ENCODE measurements at places on chromosomes 6 and 20. TPM values are rescaled to one million over a fixed set of nuclear protein-coding genes. Genes with fewer than 3 reads are reported as not detected.

DNA sequence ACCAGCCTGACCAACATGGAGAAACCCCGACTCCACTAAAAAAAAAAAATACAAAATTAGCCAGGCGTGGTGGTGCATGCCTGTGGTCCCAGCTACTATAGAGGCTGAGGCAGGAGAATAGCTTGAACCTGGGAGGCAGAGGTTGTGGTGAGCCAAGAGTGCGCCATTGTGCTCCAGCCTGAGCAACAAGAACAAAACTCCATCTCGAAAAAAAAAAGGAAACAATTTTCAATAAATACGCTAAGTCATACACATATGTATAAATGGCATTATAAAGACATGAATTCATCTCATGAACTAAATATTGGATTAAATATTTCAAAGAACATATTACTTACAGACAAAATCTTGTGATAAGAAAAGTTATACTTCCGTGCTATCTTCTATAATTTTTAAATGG lies 2.9 kb downstream of the ARHGAP18 start:
- H3K27me3 ChIP-seq, result no peaks in the 10 kb centered on the region
- peaks cover 68% of the 10 kb centered on the region for H3K36me3 ChIP-seq
- peaks cover 48% of the 10 kb centered on the region for H3K4me1 ChIP-seq
- no peak for DNase-seq
- peak overlapping the region; percentile 84 for H3K4me3 ChIP-seq

GRCh38 chr6:111711984-111712752 lies 106.5 kb upstream of the TRAF3IP2 start:
- no peaks in the 10 kb centered on the region for H3K36me3 ChIP-seq
- no peak overlapping the region for H3K4me3 ChIP-seq
- DNase-seq, result peak; percentile 39
- H3K27ac ChIP-seq, result no peak overlapping the region
- H3K27me3 ChIP-seq, result no peaks in the 10 kb centered on the region

DNA sequence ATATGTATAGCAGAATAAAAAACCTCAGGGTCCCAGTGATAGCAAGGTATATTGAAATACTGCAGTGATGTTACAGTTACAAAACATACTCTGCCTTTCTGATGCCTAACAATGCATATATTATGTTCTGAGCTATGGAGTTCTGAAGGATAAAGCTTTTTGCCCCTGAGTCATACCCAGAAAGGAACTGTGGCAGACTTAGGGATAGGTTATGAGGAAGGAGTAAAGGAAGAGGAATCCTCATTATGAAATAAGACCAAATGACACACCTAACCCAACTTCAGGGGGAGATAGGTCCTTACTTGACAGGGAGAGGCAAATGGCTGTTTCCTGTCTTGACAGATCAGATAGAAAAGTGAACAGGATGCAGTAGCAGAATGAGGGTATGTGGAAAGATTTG lies 940.6 kb upstream of the FLRT3 start:
- H3K27ac ChIP-seq, result no peak overlapping the region
- H3K36me3 ChIP-seq, result no peaks in the 10 kb centered on the region
- no peak for DNase-seq
- no peaks in the 10 kb centered on the region for H3K4me1 ChIP-seq
- H3K4me3 ChIP-seq, result no peak overlapping the region
- H3K27me3 ChIP-seq, result no peaks in the 10 kb centered on the region

DNA sequence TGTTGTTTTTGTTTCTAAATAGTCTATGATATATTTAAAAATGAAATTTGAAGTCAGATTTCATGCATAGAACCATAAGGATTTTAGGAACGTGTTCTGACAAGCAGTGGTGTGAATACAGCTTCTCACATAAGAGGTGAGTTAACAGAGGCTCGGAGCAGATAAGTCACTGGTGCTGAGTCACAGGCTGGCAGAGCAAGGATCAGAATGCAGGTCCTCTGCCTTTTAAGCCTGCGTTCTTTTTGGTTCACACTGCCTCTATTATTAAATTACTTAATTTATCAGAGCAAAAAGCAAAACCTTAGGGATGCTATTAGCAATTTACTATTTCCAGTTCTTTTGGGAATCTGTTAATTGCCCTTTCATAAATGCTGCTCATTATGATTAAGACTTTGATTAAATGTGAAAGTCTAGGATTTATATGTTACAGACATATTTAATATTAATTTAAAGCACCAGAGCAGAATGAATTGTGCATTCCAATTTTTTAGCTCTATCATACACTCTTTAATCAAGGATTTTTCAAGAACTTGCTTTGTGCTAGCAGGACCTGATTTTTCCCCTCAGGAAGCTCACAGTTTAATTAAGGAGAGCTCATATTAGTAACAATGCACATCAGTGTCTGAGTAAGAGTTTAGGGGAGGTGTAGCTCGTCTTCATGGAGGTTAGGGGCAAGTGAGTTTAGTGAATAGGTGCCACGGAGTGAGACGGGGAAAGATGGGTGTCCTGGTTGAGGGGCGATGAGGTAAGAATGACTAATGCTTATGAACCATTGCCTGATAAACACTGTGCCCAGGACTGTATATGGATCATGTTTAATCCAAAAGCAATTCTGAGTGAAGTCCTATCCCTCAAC lies 212.7 kb upstream of the AGPAT4 start:
- peak; percentile 26 for DNase-seq
- peak overlapping the region; percentile 37 for H3K27ac ChIP-seq
- no peak overlapping the region for H3K4me3 ChIP-seq
- peaks cover 20% of the 10 kb centered on the region for H3K4me1 ChIP-seq

GRCh38 chr6:111591901-111592461 lies 13.7 kb downstream of the TRAF3IP2 start:
- peak overlapping the region; percentile 17 for H3K4me3 ChIP-seq
- H3K4me1 ChIP-seq, result peaks cover 56% of the 10 kb centered on the region

DNA sequence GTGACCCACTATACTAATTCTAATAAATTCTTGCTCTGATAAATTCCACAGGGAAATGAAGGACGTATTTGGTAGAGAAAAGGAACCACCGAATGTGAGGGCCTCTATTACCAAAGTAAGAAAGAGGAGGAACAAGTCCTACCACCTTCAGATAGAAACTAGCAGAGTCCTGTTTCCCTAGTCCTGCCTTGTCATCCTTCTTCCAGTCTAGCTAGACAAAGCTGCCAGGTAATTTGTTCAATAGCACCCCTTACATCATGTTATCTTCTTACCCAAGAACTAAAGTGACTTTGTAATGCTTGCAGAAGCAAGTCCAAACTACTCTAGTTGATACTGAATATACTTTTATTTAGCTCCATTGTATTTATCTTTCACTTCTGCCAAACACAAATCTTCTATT lies 29.3 kb upstream of the FAM83B start:
- peak overlapping the region; percentile 10 for H3K27ac ChIP-seq
- H3K4me3 ChIP-seq, result no peak overlapping the region
- peaks cover 5% of the 10 kb centered on the region for H3K36me3 ChIP-seq
- no peaks in the 10 kb centered on the region for H3K27me3 ChIP-seq
- H3K4me1 ChIP-seq, result peaks cover 10% of the 10 kb centered on the region

DNA sequence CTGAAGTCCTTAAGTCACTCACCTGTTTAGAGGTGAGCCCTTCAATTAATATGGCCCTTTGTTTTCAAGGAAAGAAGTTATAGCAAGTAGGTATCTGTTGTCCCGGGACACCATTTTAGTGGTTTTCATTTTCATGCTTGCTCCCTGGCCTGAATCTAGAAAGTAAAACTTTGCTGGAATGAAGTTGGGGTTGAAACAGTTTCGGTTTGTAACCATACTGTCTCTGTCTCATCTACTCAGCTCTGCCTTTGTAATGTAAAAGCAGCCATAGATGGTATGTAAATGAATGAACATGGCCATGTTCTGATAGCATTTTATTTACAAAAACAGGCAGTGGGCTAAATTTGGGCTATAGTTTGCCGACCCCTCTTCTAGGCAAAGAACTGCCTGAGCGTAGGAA lies 64.9 kb upstream of the GNRH2 start:
- no peaks in the 10 kb centered on the region for H3K4me1 ChIP-seq
- H3K36me3 ChIP-seq, result no peaks in the 10 kb centered on the region
- DNase-seq, result no peak
- no peak overlapping the region for H3K27ac ChIP-seq
- H3K27me3 ChIP-seq, result no peaks in the 10 kb centered on the region

GRCh38 chr20:44695674-44696300 lies 19.4 kb upstream of the CCN5 start:
- DNase-seq, result no peak
- no peaks in the 10 kb centered on the region for H3K27me3 ChIP-seq
- H3K27ac ChIP-seq, result no peak overlapping the region
- H3K4me1 ChIP-seq, result peaks cover 53% of the 10 kb centered on the region
- H3K4me3 ChIP-seq, result no peak overlapping the region
- H3K36me3 ChIP-seq, result peaks cover 19% of the 10 kb centered on the region

The PRDM13 gene
- 1.3 TPM for total RNA-seq

GRCh38 chr6:41678511-41679084 lies 40.3 kb downstream of the MDFI start:
- no peak overlapping the region for H3K27ac ChIP-seq
- peaks cover 5% of the 10 kb centered on the region for H3K36me3 ChIP-seq
- no peaks in the 10 kb centered on the region for H3K4me1 ChIP-seq

DNA sequence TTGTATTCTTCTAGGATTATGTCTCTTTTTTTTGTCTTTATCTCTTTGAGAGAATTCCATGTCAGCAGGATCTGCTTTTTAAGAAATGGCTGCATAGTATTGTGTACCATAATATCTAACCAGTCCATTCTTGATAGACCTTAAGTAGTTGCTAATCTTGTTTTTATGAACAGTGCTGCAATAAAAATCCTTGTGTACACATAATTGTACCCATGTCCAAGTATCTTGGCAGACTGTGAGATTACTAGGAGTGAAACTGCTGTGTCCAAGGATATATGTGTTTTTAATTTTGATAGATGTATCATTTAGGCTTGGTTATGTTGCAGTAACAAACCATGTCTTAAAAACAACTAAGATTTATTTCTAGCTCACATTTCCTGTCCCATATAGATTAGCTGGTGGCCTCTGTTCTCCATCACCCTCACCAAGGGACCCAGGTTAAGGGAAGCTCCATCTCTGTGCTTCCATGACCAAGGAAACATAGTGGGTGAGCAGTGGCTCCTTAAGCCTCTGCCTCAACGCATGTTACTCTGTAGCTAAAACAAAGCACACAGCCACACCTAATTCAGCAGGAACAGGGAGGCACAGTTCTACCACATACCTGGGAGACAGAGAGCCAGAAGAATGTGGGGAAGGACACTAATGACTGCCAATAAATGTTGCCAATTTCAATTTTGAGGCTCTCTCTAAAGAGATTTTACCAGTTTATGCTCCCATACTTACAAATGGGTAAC lies 12.1 kb upstream of the SUMO4 start:
- H3K27ac ChIP-seq, result no peak overlapping the region
- no peak for DNase-seq
- H3K4me1 ChIP-seq, result peaks cover 8% of the 10 kb centered on the region
- H3K4me3 ChIP-seq, result no peak overlapping the region
- H3K36me3 ChIP-seq, result peaks cover 15% of the 10 kb centered on the region
- no peaks in the 10 kb centered on the region for H3K27me3 ChIP-seq

- H3K27ac ChIP-seq, result peak overlapping the region; percentile 100
- peaks cover 59% of the 10 kb centered on the region for H3K4me1 ChIP-seq
- H3K36me3 ChIP-seq, result peaks cover 75% of the 10 kb centered on the region
- peaks cover 13% of the 10 kb centered on the region for H3K27me3 ChIP-seq
- DNase-seq, result no peak
These were observed 584 bp downstream of the VPS52 start for GRCh38 chr6:33271117-33271467.

The BPIFA1 gene
- not detected for total RNA-seq

The CDH4 gene
- total RNA-seq, result not detected

GRCh38 chr6:31581434-31582229 lies 592 bp downstream of the LTB start:
- peaks cover 13% of the 10 kb centered on the region for H3K36me3 ChIP-seq
- peaks cover 26% of the 10 kb centered on the region for H3K4me1 ChIP-seq
- H3K27ac ChIP-seq, result peak overlapping the region; percentile 43

The GPLD1 gene
- total RNA-seq, result 3.5 TPM

The PNLDC1 gene
- total RNA-seq, result 0.71 TPM

DNA sequence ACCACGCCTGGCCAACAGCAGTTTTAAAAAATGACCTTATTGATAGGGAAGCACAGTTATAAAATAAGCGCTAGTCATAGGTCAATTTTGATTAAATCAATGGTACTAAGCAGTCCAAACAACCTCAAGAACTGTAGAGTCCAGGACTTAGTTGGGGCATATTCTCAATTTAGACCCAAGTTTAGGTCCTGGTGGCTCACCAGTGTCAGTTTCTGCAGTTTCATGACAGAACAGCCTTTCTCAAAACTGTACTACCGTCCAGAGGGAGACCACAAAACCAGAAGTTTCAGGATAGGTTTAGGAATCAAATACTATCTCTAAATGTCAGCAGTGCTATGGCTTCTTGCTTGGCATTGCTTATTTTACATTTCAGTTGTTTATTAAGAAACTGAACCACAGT lies 39.1 kb downstream of the LHFPL5 start:
- DNase-seq, result no peak
- no peak overlapping the region for H3K4me3 ChIP-seq
- H3K36me3 ChIP-seq, result peaks cover 57% of the 10 kb centered on the region
- H3K27ac ChIP-seq, result no peak overlapping the region
- H3K27me3 ChIP-seq, result no peaks in the 10 kb centered on the region
- no peaks in the 10 kb centered on the region for H3K4me1 ChIP-seq

- H3K27ac ChIP-seq, result no peak overlapping the region
- no peaks in the 10 kb centered on the region for H3K27me3 ChIP-seq
- no peaks in the 10 kb centered on the region for H3K4me1 ChIP-seq
- H3K36me3 ChIP-seq, result no peaks in the 10 kb centered on the region
- DNase-seq, result no peak
These were observed 517.6 kb downstream of the BTBD3 start for GRCh38 chr20:12435268-12435667.

DNA sequence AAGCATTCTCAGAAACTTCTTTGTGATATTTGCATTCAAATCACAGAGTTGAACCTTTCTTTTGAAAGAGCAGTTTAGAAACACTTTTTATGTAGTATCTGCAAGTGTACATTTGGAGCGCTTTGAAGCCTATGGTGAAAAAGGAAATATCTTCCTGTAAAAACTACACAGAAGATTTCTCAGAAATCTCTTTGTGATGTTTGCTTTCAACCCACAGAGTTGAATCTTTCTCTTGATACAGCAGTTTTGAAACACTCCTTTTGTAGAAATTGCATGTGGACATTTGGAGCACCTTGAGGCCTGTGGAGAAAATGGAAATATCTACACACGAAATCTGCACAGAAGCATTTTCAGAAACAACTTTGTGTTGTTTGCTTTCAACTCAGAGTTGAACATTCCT lies 612.3 kb upstream of the ZNF337 start:
- DNase-seq, result no peak
- no peak overlapping the region for H3K27ac ChIP-seq
- H3K4me3 ChIP-seq, result no peak overlapping the region
- no peaks in the 10 kb centered on the region for H3K4me1 ChIP-seq

DNA sequence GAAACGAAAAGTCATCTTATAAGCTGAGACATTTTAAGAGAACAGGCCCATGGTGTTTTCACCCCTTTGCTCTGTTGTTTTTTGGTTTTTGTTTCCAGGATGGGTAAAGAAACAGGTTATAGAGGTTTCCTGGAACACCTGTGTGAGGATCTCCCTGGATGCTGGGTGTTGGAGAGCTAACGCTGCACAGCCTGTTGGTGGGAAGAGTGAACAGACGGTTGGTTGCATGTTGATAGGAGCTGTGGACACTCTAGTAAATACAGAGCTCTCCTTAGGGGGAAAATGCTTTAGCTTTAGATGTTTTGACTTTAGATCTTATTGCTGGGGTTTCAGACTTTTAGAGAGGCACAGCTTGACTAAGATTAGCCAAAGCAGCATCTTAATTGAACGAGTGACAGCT lies 235.2 kb downstream of the SOX4 start:
- no peak overlapping the region for H3K4me3 ChIP-seq
- H3K36me3 ChIP-seq, result peaks cover 6% of the 10 kb centered on the region
- DNase-seq, result no peak
- H3K27me3 ChIP-seq, result no peaks in the 10 kb centered on the region

Data from Calu3 (cell line).